ENCODE measurements at places on chromosomes 2 and 18.

DNA sequence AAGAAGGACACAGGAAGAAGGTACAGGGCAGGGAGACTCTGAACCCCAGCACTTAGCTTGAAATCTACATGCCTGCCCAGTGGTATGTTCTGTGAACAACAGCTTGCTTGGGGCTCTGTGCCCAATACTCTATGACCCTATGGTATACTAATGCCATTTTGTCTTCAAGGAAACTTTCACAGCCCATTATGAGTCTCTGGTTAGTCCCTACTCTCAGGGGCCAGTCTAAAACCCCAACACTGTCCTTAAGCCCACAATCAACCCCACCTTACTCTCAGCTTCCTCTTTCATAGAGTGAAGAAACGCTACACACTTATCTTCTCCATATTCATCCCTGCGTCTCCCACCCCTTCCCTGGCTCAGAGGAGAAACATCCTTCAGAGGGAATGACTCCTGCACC lies 16.0 kb downstream of the NEB start:
- no peak overlapping the region for H3K27ac ChIP-seq
- peaks cover 3% of the 10 kb centered on the region for H3K27me3 ChIP-seq
- H3K36me3 ChIP-seq = peaks cover 7% of the 10 kb centered on the region
- DNase-seq = no peak
- H3K4me1 ChIP-seq = peaks cover 2% of the 10 kb centered on the region

DNA sequence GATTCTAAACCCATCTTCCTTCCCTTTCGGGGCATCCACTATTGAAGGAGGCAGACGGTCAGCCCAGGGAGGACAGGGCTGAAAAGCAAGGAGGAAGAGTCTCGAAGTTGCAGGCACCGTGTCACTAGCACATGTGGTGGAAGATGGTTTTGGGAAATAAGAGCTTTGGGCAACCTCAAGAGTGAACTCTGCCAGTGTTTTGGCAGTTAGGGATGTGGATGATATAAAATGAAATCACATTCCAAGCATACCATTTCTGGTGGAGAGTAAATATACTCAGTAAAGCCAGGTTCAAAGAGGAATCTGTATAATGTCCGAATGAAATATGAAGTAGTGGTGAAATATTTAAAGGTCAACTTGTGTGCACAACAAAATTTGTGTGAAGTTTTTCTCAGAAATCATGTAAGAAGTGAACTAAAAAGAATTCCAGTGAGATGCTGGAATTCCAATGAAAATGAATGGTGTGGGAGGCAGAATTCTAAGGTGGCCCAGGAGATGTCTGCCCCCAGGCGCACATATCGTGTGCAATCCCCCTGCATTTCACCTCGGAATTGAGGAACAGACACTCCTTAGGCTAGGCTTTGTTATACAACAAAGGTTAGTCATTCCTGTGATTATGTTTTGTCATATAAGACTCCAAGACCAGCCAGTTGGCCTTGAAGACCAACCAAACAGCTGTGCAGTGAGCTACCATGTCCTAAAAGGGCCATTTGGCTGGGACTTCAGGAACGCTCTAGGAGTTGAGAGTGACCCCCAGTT lies 147.1 kb downstream of the SH3BP4 start:
- no peak overlapping the region for H3K27ac ChIP-seq
- H3K27me3 ChIP-seq = peaks cover 1% of the 10 kb centered on the region
- peaks cover 35% of the 10 kb centered on the region for H3K4me1 ChIP-seq
- H3K4me3 ChIP-seq = no peak overlapping the region
- no peaks in the 10 kb centered on the region for H3K36me3 ChIP-seq
- no peak for DNase-seq

DNA sequence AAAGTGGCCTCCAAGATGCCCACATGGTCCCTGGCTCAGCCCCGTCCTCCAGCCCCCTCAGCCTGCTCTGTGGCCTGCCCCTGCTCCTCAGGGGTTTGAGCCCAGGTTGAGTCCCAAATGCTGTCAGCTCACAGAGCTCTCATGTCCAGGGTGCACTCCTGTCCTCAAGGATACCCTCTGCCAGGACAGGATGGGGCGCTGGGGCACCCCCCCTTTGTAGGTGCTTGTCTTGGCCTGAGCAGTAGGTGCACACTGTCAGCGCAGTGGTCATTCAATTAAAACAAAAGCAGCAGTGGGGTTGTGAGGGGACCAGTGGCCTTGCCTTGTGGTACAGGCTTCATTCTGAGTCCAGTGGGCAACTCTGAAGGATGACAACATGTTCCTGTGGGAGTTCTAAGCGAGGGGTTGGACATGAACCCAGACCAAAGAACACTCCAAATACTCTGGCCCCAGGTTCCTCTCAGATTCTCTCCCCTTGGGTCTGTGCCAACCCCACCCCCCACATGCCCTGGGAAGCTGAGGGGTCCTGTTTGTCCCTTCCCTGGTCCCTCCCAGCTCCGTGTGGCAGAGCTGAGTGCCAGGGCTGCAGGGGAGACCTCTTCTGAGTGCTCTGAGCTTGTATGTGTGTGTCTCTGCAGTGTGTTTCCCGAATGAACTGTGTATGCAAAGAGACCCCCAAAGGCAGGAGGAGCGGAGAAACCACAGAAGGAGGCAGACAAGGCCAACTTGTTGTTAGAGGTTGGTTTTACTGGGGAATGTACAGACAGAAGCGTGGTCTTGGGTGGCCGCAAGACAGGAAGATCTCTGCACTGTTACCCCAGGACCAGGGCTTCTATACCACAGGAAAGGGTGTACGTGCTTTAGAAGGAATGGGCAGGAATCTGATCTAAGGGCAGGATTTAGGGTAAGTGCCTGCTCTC lies 155.6 kb upstream of the HS6ST1 start:
- H3K4me3 ChIP-seq = no peak overlapping the region
- peaks cover 8% of the 10 kb centered on the region for H3K27me3 ChIP-seq
- H3K27ac ChIP-seq = no peak overlapping the region
- no peaks in the 10 kb centered on the region for H3K4me1 ChIP-seq

GRCh38 chr18:53686965-53687364 lies 537.5 kb downstream of the MBD2 start:
- no peaks in the 10 kb centered on the region for H3K27me3 ChIP-seq
- H3K36me3 ChIP-seq = no peaks in the 10 kb centered on the region
- no peak for DNase-seq
- no peak overlapping the region for H3K4me3 ChIP-seq
- H3K27ac ChIP-seq = no peak overlapping the region

GRCh38 chr2:131154647-131155046 lies 49.5 kb downstream of the PLEKHB2 start:
- peaks cover 1% of the 10 kb centered on the region for H3K36me3 ChIP-seq
- peaks cover 4% of the 10 kb centered on the region for H3K27me3 ChIP-seq

DNA sequence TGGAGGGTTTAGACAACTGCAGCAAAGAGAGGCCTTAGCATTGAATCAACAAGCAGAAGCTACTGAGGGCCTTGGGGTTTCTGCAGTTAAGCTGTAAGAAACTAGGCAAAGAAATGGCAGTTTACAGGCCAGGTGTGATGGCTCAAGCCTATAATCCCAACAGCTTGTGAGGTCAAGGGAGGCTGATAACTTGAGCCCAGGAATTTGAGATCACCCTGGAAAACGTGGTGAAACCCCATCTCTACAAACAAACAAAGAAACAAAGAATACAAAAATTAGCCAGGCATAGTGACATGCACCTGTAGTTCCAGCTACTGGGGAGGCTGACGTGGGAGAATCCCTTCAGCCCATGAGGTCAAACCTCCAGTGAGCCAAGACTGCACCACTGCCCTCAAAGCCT lies 421.6 kb upstream of the CHST9 start:
- no peaks in the 10 kb centered on the region for H3K27me3 ChIP-seq
- no peak overlapping the region for H3K4me3 ChIP-seq
- DNase-seq = no peak
- H3K4me1 ChIP-seq = no peaks in the 10 kb centered on the region
- H3K36me3 ChIP-seq = no peaks in the 10 kb centered on the region

DNA sequence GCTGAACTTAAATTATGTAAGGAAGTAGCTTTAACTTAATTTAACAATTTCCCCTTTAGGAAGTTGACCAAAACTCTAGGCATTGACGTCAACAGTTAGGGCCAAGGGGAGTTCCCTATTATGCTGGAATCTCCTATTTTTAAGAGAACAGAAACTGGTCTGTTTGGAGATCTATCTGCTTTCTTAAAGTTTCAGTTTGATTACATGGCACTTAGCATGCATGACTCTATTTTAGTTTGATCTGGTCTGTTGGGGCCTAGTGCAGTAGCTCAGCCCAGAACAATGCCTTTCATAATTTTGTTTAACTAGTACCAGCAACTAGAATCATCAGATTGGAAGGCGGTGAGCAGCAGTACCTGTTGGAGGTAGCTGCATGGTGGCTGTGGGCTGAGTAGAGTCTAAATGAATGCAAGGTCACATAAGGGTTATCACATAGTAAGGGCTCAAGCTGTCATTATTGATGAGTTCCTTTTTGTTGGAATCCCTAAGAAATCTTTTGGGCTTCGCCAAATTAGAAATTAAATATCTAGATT lies 60.5 kb upstream of the ZNG1B start:
- no peak for DNase-seq
- no peaks in the 10 kb centered on the region for H3K27me3 ChIP-seq
- no peak overlapping the region for H3K4me3 ChIP-seq
- H3K4me1 ChIP-seq = no peaks in the 10 kb centered on the region
- H3K36me3 ChIP-seq = no peaks in the 10 kb centered on the region

- peaks cover 12% of the 10 kb centered on the region for H3K36me3 ChIP-seq
- no peak overlapping the region for H3K27ac ChIP-seq
- no peaks in the 10 kb centered on the region for H3K27me3 ChIP-seq
- DNase-seq = no peak
- H3K4me3 ChIP-seq = no peak overlapping the region
- H3K4me1 ChIP-seq = no peaks in the 10 kb centered on the region
These were observed 69.6 kb upstream of the SCN1A start for GRCh38 chr2:166197446-166197845.

- no peaks in the 10 kb centered on the region for H3K4me1 ChIP-seq
- peaks cover 38% of the 10 kb centered on the region for H3K36me3 ChIP-seq
- H3K4me3 ChIP-seq = no peak overlapping the region
- no peak for DNase-seq
- no peaks in the 10 kb centered on the region for H3K27me3 ChIP-seq
These were observed 33.4 kb downstream of the XRCC5 start for GRCh38 chr2:216142540-216142939.

- DNase-seq = no peak
- peaks cover 5% of the 10 kb centered on the region for H3K4me1 ChIP-seq
- H3K27ac ChIP-seq = no peak overlapping the region
- no peaks in the 10 kb centered on the region for H3K36me3 ChIP-seq
- H3K4me3 ChIP-seq = no peak overlapping the region
- no peaks in the 10 kb centered on the region for H3K27me3 ChIP-seq
These were observed 55.2 kb upstream of the RND3 start for GRCh38 chr2:150542692-150543091.

GRCh38 chr18:56542476-56542875 lies 95.9 kb downstream of the TXNL1 start:
- no peak overlapping the region for H3K27ac ChIP-seq
- H3K4me3 ChIP-seq = no peak overlapping the region
- H3K27me3 ChIP-seq = no peaks in the 10 kb centered on the region
- no peaks in the 10 kb centered on the region for H3K4me1 ChIP-seq

Data from endothelial cell (in vitro differentiated cells).